Activated naive CD4-positive, alpha-beta T cell treated with anti-CD3 and anti-CD28 coated beads, Interleukin-2, amount 50 U/mL, for 72 hours (primary cell): ENCODE measurements at places on chromosomes 13 and 19. TPM values are rescaled to one million over a fixed set of nuclear protein-coding genes. Genes with fewer than 3 reads are reported as not detected.

- DNase-seq, result no peak
Measured at GRCh38 chr13:87259479-87260083, 411.6 kb upstream of the SLITRK5 start.

DNA sequence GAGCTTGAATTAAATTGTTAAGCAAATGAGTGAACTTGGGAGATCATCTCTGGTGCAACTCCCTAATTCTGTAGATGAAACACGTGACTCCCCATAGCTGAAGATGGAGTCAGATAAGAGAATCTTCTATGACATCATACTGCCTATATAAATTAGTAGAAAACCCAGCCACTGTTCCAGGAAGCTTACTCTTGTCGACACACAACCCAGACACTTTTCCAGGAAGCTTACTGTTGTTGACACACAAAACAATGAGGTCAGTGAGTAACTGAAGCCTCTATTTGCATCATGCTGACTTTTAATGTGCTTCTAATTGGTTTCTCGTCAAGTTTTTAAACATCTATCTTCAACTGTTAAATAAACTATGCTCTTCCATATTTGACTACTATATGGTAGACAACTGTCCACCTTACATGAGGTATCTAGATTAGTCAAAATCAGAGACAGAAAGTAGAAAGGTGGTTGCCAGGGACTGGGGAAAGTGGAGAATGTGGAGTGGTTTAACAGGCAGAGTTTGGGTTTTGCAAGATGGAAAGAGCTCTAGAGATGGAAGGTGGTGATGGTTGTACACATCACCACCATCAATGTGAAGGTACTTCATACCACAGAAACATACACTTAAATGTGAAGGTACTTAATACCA lies 168.2 kb downstream of the FGF14 start:
- no peak for DNase-seq

DNA sequence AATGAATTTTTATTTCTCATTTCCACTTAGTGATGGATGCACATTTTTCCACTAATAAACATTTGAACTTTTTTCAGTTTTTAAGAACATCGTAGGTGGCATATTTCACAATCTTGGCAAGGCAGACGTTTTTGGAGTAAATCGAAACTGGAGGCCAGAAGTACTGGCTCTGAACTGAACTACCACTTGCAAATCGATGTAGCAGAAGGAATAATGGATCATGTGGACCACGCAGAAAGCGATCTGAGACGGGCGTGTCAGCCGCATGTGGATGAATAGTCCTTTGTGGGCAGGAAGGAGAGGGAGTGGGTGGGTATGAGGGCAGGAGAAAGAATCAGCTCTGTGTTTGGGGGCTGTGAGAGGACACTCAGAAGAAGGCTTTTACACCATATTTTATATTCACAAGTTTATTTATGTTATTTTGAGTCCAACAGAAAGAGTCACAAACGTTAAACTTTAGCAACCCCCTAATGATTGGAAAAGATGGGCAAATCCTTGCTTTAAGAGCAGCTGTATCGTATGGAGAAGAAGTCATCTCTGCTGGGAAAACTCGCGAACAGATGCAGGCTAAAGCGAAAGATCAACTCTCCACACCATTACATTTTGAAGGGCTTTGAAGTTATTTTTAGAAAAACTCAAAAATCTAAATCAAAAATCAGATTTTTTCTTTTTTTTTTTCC lies 90.5 kb downstream of the COL4A2 start:
- DNase-seq, result no peak

GRCh38 chr19:44909775-44910174 lies 4.2 kb downstream of the APOE start:
- DNase-seq, result no peak

DNA sequence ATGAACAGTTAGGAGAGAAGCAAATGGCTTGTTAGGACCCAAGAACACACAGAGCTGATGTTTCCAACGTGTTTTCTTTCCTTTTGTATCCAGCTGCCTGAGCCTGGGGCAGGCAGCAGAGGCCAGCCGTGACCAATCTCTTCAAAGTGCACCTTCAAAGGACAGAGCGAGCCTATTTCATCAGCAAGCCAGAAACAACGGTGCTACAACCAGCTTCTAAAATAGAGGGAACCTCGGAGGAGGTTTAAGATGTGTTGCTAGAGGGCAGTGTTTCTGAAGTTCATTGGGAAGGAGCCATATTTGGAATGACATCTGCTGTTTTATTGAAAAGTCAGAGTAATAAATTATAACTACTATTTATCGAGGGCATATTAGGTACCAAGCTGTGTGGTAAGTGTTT lies 56.2 kb upstream of the RFC3 start:
- DNase-seq, result no peak

DNA sequence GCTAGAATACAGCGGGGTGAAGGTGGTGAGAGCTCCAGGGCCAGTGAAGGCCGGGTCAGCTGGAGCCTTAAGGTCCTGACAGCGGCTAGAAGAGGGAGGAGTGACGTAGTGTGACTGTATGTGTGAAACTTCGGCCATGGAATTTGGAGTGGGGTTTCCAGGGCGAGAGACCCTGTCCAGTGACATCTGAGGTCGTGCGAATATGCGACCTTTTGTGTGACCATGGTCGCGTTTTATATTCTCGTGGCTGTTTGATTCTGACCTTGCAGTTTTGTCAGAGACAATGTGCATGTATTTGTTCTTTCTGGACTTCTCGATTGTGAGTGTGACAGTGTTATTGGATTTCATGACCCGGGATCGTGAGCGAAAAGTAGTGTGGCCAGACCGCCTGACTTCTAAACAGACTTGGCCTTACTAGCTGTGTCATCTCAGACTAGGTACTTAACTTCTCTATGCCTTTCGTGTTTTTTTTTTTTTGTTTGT lies 405 bp upstream of the ZNF569 start:
- DNase-seq, result no peak

GRCh38 chr13:27118428-27119054 lies 53.1 kb downstream of the USP12 start:
- DNase-seq, result no peak

DNA sequence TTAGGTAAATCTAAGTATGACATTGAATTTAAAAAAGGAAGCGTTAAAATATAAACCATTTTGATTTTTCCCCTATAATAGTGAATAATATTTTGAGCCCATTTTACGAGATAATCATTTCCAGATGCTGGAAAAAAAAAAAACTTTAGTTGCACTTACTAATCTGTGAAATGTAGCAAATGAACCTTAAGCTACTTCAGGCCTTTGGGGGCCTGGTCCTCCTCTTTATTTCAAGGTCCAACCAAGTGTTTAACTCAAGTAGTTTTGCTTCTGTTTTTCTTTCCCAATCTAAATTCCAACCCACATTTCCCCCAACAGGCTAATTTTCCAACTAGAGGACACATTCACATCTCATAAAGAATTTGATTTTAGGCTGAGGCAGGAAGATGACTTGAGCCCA lies 101.2 kb downstream of the TNFRSF19 start:
- no peak for DNase-seq

DNA sequence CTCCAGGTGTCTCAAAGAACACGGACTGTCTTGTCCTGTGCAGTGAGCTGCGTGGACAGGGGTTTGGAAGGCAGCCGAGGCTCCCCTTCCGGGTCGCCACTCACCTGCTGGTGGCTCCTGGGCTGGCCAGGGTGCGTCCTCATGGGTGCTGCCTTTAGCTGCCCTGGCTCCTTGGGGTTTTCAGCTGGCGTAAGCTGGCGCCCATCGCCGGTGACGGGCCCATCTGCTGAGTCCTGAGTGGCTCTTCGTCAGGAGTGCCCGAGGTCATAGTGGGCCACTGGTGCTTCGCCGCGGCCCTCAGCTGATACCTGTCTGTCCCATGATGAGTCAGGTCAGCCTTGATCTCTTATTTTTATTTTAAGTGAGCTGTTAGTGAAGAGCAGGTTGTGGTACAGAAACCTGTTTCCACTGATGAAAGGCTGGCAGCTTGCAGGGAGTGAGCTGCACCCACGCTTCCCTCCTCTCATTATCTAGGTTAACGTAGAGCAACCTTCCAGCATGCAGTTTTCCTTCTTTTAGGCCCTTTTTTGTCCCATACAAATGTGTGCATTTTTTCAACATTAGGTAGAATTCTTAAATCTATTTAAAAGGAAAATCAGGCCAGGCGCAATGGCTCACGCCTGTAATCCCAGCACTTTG lies 18.4 kb downstream of the EPN1 start:
- DNase-seq, result no peak

- no peak for DNase-seq
Measured at GRCh38 chr19:709196-709964, 645 bp downstream of the PALM start.

DNA sequence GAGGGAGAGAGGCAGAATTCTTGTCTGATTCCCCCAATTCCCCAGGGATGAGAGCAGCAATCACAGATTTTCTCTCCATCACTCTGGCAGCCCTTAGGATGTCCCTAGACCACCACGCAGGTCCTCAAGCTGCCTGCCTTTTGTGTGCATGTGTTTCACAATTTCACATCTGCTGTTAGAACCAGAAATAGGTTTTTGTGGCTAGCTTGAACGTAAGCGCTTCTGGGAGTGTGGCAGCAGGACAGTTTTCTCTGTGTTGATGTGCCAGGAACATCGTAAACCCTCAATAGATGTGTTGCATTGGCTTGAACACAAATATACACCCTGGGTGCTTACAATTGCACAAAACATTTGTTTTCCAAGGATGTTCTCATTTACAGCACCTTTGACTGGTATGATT lies 78.8 kb upstream of the TMTC4 start:
- DNase-seq, result no peak

- DNase-seq, result no peak
Measured at GRCh38 chr13:61935710-61936109, 520.1 kb upstream of the PCDH20 start.

GRCh38 chr13:112718318-112718717 lies 28.5 kb downstream of the ATP11A start:
- DNase-seq, result no peak

DNA sequence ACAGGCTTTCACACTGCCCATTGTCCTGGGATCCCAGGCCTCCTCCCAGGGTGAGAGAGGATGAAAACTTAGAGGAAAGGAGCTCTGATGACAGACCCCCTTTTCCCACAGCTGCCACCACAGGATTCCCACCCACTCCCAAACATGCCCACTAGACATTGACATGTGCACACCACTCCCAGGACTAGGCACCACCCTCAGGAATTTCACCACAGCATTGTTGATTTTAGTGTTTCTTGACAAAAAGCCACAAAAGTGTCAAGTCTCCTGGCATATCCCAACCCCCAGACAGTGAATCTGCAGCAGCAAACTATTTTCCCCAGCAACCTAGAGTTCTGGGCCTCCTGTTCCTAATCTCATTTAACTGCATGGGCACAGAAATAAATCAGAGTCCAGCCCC lies 10.1 kb downstream of the ZNF714 start:
- DNase-seq, result no peak

GRCh38 chr13:86569974-86570373 lies 770.8 kb upstream of the SLITRK6 start:
- DNase-seq, result no peak

DNA sequence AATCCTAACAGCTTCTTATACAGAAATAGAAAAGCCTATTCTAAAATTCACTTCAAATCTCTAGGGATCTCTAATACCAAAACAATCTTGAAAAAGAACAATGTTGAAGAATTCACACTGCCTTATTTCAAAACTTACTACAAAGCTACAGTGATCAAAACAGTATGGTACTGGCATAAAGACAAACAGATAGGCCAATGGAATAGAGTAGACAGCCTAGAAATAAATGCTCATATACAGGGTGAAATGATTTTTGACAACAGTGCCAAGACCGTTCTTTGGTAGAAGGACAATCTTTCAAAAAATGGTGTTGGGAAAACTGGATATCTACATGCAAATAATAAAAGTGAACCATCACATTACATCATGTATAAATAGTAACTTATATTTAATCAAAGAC lies 11.8 kb upstream of the ZNF563 start:
- no peak for DNase-seq

DNA sequence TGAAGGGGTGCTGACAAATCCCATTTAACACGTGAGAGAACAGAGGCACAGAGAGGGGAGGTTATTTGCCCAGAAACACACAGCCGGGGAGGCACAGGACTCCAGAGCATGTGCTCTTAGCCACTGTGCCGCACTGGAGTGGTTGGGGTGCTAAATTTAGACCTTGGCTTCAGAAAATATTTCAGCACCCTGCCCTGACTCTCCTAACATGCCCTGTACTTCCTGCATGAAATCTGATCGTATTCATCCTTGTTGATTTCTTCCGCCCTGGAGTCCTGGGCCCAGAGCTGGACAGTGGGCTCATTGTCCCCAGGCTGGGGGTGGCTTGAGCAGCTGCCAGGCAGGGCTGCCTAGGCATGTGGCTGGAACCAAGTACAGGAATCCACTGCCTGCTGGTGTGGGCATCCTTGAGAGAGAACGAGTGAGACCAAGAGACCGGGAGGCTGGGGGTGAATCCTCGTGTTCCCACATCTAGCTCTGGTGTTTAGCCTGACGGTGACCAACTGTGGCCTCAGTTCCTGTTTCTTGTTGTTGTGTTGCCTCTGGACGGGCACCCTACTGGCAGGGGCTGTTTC lies 5.3 kb downstream of the SLC27A1 start:
- no peak for DNase-seq

DNA sequence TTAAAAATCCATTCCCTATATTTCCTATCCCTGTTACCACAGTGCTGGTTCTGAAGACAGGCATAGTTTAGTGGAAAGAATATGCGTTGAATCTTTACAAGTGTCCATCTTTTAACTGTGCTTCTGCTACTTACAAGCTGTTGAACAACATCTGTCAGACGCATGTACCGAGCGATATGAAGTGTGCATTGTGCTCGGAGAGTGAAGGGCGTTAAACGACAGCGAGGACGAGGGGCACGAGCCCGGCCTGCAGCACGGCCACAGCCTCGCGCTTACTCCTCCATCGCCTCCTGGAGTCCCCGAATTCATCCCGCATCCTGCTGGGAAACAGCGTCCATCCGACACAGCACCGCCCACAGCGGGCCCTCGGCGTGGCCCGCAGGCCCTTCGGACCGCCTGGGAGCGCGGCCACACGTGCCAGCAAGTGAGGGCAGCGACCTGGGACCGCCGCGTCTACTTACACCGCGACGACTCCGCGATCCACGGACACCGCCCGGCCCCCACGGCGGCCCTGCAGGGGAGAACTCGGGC lies 514 bp downstream of the PCID2 start:
- no peak for DNase-seq

The NLRP5 gene
- not detected for total RNA-seq

The FXYD1 gene
- total RNA-seq, result 1.4 TPM

The FAM32A gene
- total RNA-seq, result 49.9 TPM

The DOCK6 gene
- 2.0 TPM for total RNA-seq

The SOX1 gene
- total RNA-seq, result not detected

The N4BP2L2 gene
- 107 TPM for total RNA-seq
